SK-N-MC (cell line): ENCODE measurements at places on chromosomes 2 and 18.

DNA sequence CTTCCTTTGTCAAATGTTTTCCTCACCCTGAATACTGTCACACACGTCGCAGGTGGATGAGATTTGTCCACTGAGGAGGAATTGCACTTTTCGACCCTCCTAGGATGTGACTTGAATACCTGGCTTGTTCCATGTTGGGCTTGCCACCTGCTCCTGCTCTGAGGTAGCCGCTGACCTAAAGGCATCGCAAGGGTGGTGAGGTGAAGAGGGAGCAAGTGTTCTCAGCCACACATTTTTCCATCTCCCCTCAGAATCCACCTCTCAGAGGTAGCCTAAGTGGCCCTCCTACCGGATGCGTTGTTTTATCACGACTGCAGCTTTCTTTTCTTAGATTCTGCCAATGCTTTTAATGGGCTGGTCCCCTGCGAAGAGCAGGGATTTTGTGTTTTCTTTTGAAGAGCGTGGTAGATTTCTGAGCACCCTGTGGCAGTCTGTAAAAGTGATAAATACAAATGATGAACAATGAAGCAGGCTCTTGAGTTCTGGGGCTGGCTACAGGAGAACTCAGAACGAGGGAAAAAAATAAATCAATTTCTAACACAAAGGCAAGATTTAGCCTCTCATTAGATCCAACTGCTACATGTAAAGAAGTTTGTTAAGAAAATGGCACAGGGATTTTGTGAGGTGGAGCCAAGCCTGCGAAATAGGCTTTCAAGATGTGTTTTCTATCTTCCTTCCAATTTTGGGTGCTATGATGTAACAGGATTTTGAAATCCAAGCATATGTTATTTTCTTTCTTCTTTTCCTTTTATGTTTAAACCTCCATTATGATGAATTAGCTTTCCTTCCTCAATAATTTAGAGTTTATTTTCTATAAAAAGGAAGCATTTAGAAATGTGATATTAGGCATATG lies 386.7 kb downstream of the TGIF1 start:
- DNase-seq: peak; percentile 56

- DNase-seq: no peak
Observed at GRCh38 chr2:236715491-236715961, 145.9 kb downstream of the ACKR3 start.

DNA sequence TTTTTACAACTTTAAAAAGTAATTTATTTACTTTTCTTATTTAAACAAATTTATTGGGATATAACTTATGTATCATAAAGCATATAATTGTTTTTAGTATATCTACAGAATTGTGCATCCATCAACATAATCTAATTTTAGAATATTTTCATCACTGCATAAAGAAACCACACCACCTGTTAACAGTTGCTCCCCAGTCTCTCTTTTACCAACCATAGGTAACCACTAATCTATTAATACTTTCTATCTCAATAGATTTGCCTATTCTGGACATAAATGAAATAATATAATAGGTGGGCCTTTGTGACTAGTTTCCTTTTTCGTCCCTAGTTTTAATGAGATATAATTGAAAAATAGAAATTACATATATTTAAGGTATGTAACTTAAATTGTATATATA lies 90.6 kb downstream of the ADAM23 start:
- no peak for DNase-seq

GRCh38 chr2:199663157-199663556 lies 187.8 kb downstream of the FTCDNL1 start:
- no peak for DNase-seq

- DNase-seq: no peak
Observed at GRCh38 chr2:3065928-3066327, 311.7 kb downstream of the EIPR1 start.

DNA sequence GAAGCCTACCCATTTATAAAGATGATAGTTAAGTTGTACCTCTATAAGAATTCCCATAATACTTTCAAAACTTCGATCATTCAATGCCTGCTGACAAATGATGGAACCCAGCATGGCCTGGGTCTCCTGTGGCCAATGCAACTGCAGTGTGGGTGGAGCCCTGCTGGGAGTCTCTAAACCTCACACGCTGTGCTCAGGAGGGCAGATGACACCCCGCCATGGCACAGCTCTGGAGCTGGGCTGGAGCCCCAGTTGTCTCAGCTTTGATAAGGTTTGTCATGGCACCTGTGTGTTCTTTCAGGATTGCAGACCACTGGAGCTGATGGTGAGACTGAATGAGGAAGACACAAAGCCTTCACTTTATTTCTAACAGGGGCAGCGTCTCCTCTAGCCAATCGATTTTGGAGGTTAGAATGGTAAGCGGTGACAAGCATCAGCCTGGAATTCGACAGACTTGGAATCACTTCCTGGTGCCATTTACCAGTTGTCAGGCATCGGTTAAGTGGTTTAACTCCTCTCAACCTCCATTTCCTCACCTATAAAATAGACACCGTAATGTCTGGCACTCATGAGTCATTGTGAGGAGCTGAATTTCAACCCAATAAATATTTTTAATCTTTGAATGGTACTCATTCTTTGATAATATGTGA lies 383.6 kb upstream of the SALL3 start:
- DNase-seq: no peak

- no peak for DNase-seq
Observed at GRCh38 chr2:42261518-42262195, 92.5 kb downstream of the EML4 start.

DNA sequence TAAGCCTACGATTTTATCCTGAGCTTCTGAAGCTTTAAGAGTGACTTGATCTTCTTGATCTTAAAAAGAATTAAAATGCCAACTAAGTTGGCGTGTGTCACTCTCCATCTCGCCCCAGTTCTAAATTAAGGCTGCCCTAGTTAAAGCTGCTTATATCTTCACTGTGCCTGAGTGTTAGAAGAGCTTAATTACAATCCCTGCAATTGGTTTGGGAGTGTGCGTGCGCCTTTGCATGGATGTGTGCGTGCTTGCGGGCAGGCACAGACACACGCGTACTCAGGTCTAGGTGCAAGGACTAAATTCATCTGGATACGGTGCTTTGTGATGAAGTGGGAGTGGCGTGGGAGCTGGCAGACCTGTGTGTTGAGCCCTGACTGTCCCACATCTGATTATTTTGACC lies 201.5 kb downstream of the FAM210A start:
- DNase-seq: no peak

DNA sequence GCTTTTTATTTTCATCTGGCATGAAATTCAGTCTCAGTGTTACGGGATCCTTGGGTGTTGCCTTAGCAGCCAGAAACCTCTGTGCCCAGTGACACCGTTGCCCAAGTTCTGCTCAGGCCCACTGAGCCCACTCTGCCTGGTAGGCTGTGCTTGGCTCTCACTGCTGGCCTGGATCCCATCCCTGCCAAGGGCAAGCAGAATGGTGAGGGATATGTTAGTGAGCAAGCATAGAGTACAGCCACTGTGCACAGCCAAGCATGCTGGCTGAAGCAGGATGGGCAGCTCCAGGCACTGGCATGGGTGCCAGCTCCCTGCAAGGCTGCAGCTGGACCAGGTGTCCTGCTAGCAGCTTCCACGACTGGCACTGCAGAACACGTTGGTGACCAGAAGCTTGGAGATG lies 194.7 kb upstream of the TFPI start:
- no peak for DNase-seq

DNA sequence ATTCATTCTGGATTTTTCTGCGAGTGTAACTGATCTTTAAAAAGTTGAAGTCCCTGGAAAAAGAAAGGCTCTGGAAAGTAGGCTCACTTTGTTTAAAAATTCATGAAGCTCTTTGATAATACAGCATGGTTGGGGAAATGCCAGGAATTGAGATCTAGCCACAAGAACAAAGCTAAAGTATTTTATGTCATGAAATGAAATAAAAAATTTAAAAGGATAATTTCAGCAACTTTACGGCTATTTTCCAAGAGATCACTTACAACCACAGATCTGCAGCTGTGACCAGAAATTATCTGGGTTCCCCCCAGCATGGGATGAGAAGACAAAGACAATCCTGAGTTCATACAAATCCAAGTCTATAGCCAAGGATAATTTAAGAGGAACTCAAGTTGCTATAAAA lies 25.3 kb upstream of the RFX8 start:
- peak; percentile 45 for DNase-seq

DNA sequence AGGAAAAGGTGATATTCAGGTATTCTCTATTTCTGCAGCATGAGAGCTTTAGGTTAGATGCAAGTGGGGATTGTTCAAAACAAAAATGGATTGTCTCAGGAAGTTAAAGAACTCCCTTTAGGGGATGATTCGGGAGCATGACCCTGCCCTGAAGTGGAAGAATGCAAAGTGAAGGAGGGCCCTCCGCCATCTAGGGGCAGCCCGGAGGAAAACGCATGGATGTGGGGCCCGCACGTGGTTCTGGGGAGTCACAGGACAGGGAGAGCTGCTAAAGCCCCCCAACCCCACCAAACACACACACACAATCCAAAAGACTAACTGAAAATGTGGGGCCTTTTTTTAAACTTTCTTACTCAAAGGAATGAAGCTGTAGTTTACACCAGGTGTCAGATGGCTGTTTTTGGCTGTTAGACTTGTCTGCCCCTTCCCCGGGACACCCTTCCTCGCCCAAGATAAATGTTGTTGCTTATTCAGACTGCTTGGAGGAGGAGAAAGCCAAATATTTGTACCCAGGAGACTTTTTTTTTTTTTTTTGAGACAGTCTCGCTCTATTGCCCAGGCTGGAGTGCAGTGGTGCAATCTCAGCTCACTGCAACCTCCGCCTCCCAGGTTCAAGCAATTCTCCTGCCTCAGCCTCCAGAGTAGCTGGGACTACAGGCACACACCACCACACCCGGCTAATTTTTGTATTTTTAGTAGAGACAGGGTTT lies 78.8 kb downstream of the HNRNPLL start:
- no peak for DNase-seq

DNA sequence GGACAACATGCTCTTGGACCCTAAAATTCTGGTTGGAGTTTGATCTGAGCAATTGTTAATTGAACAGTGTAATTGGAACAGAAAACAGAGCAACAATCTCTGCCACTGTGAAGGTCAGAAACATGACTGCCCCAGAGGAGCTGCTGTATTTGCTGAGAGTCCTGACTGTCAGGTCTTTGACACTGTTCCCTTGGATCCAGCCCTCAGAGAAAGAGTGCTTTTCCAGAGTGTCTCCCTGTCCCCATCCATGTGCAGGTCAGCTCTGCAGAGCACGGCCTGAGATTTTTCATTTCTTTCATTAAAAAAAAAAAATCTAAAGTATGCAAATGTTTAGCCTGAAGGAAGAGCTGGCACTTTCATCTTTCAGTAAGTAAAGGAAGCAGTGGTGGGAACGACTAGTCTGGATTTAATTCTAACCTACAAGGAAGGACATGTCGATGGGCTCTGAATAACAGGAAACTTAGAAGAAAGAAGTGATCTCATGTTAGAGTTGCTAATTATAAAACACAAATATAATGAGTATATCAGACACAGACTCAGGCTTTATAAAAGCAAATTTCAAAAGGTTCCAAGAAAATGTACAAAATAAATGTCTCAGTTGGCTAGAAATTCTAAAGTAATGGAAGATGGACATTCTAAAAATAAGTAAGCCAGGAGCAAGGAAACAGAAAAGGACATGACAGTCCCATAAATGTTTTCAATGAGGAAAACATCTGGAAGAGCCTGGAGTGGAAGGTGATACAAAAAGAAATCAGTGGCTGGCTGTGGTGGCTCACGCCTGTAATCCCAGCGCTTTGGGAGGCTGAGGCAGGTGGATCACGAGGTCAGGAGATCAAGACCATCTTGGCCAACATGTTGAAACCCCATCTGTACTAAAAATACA lies 876.5 kb downstream of the EPHA4 start:
- no peak for DNase-seq

DNA sequence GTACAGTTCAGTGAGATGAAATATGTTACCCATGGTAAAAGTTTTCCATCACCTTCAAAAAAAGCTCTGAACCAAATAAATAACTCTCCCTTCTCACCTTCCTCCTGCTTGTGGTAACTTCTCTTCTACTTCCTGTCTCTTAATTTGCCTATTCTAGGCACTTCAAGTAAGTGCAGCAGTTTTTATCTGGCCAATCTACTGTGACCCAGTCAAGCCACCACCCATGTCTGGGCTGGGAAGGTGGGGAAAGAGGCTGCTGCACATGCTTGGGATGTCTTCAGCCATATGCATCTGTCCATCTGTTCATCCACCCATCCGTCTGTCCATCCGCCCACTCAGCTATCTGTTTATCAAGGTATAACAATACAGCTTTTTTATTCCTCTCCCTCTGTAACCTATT lies 31.6 kb downstream of the ZNF532 start:
- no peak for DNase-seq

DNA sequence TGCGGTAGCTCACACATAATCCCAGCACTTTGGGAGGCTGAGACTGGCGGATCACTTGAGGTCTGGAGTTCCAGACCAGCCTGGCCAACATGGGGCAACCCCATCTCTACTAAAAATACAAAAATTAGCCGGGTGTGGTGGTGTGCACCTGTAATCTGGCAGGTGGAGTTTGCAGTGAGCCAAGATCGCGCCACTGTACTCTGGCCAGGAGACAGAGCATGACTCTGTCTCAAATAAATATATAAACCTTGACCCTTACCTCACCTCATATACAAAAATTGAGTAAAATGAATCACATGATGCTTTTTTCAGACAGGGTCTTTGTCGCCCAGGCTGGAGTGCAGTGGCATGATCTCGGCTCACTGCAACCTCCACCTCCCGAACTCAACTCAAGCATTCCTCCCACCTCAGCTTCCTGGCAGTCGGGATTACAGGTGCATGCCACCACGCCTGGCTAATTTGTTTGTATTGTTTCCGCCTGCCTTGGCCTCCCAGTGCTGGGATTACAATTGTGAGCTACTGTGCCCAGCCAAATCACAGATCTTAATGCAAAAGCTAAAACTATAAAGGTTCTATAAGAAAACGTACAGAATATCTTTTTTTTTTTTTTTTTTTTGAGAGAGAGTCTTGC lies 25.3 kb downstream of the XPO1 start:
- no peak for DNase-seq

DNA sequence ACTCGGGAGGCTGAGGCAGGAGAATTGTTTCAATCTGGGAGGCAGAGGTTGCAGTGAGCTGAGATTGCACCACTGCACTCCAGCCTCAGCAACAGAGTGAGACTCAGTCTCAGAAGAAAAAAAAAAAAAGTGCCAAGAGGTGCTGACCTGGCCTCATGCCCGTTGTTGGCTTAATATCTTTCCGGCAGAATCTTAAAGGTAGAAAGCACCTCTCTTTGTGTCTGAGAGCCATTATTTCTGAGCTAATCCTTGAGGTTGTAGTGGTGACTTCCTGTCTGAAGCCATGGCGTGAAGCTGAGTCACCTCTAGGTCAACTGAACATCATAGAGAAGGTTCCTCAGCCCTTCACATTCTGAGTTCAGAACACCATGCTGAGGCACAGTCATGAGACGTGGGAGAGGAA lies 60.4 kb downstream of the WDSUB1 start:
- no peak for DNase-seq

DNA sequence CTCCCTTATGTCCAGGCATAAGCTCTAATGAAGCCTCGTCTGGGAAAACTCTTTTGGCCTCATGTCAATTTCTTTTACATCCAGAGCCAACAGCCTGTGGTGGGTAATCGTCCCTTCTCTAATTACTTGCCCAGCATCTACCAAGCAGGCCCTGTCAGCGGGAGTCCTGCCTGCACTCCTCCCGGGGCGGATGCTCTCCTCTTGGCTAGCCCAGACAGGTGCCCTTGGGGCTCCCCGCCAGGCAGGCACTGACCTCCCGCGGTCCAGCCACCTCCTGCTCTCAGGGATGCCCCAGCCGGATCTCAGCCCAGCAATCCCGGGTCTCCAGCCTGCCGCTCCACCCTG lies 74.2 kb downstream of the NCAPH start:
- no peak for DNase-seq
